ENCODE measurements at places on chromosomes 2 and 18.
A peak's percentile ranks its signal among the peaks of the same experiment; 100 is the strongest.

GRCh38 chr2:49914281-49914680 is 760.0 kb upstream of the FSHR start:
- DNase-seq = peak; percentile 54

DNA sequence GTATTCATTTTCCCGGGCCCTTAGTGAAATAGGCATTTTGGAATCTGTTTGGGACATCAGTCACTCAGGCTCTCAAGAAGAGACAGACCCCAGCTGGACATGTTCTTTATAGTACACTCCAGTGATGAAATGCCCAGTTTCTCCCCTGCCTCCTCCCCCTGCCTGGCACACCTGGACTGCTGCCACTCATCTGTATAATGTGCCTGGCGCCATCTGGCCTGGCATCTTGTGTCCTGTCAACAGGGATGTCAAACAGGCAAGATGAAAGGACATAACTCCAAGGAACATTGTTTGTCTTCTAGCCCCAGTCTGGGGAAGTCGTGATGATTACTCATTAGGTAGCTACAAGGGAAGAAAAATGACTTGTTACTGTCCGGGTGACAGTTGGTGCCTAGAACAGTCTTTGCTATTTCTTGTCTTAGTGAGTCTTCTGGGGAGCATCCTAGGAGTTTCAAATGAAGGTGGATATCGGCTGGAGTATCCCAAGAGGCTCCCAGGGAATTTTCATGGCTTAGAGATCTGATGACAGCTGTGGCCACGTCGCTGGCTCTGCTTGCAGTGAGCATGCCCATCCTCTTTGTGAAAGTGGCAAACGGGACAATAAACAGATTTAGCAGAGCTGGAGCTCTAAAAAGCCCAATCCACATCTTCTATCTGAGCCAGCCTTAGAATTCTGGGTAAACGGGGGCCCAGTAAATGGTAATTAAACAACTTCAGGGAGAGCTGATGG is 153.6 kb downstream of the ALK start:
- peak; percentile 86 for DNase-seq

- peak; percentile 32 for DNase-seq
Measured at GRCh38 chr18:8065284-8065683, 498.2 kb downstream of the PTPRM start.

GRCh38 chr2:120675460-120676130 is 60.1 kb upstream of the GLI2 start:
- DNase-seq = peak; percentile 46

Measured in NCI-H69 (cell line).